ENCODE measurements at places on chromosomes 13 and 19.

GRCh38 chr19:55579766-55580621 lies 654 bp downstream of the ZNF579 start:
- no peak for DNase-seq

GRCh38 chr13:56530096-56530495 lies 610.6 kb upstream of the PRR20A start:
- no peak for DNase-seq

GRCh38 chr13:45873491-45874325 lies 22.2 kb upstream of the SIAH3 start:
- DNase-seq, result no peak

GRCh38 chr19:28074773-28075172 lies 1138.2 kb downstream of the UQCRFS1 start:
- DNase-seq, result no peak

- no peak for DNase-seq
Observed at GRCh38 chr19:19068659-19069654, 5.2 kb downstream of the SLC25A42 start.

All from T-helper 2 cell treated with Interferon-gamma antibody and Interleukin-4, amounts not matched to agents 5 μg/mL and 100 μg/mL, for 36 hours (primary cell).